ENCODE measurements at places on chromosomes 3 and 15. TPM values are rescaled to one million over a fixed set of nuclear protein-coding genes. Genes with fewer than 3 reads are reported as not detected.
A peak's percentile ranks its signal among the peaks of the same experiment; 100 is the strongest.

DNA sequence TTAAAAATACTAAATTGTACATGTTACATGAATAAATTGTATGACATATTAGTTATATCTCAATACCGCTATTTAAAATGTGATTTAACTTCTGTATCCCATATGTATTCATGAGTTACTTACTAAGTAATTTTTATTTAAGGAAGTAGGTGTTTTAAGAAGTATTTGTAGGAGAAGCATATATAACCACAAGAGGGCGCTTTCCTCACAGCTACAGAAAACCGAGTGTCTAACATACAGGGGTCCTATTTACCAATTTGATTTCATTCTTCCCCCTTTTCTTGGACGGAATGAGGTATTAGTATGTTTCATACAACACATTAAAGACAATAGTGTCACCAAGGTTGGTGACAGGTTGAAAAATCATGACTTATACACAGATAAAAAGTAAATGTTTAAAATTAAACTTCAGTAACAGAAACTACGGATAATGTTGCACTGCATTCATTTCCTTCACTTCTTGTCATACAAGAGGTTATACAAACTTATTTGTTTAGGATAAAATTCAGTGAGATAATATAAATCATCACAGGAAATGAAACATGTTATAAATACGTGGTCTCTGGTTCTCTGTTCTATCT, 253.6 kb downstream of the MAGI1 start:
- DNase-seq, result peak; percentile 50

GRCh38 chr3:37751016-37751415, 110.7 kb upstream of the CTDSPL start:
- no peak for DNase-seq

- DNase-seq, result no peak
These were observed 32.8 kb upstream of the LRTM1 start for GRCh38 chr3:54960701-54961100.

DNA sequence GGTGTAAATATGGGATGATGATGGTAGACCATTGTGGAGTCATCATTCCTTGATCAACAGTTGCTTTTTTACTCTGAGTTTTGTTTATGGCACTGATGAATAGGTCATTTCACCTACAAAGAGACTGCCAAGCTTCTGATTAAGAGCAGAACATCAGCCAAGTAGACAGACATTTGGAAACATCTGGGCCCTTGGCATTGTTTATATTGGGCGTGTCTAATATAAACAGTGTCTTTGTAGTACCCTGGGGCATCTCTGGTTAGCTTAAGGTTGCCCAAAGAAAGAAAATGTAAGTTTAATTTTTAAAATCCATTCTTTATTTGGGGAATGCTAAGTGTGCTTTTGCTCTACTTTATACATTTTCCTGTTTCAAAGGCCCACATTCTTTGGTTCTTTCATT, 377.0 kb downstream of the FEZF2 start:
- no peak for DNase-seq

The GPR87 gene
- total RNA-seq, result 2.6 TPM

- DNase-seq, result peak; percentile 98
These were observed 164.0 kb downstream of the MINAR1 start for GRCh38 chr15:79595995-79596622.

DNA sequence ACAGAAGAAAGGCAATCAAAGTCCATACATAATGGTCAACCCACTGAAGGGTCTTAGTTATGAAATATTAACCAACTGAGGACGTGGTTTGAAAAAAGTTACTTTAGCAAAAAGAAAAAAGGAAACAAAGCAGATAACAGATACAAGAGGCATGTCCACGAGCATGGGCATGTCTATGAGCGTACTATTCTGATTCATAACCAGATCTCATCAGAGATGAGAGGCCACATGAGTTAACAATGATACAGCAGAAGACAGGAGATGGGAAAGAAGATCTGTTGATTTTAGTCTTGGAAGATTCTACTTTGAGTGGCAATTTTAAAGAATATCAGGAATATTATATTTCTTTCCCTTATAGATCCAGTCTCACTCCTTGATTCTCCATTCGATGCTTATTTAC, 262.9 kb upstream of the SLITRK3 start:
- no peak for DNase-seq

GRCh38 chr3:156516284-156516683, 38.6 kb downstream of the SSR3 start:
- DNase-seq, result no peak

The C3orf20 gene
- not detected for total RNA-seq

DNA sequence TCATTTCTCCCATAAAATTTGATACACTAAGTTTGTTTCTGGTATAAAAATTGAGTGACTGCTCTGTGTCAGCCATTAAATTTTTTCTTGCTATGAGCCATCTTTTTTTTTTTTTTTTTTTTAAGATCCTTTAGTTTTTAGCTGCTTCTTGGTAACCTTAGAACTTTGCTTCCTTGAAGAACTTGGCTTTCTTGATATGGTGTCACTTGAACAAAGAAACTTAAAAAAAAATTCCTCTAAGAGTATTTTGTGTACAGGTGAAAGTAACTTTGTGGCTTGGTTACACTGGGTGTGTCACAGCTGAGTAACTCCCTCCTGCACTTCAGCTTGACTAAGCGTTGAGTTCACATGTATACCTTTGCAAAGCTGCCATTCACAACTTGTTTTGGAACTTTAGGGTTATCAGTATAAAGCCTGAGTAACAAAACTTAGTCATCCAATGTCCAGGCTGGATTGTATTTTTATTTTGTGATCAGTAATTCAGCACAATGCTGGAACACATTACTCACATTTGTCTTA, 6.5 kb downstream of the CHD2 start:
- DNase-seq, result peak; percentile 67

The MEGF11 gene
- 0.51 TPM for total RNA-seq

The SIDT1 gene
- 4.8 TPM for total RNA-seq

GRCh38 chr15:87031540-87032230, 952.0 kb downstream of the AGBL1 start:
- DNase-seq, result no peak

DNA sequence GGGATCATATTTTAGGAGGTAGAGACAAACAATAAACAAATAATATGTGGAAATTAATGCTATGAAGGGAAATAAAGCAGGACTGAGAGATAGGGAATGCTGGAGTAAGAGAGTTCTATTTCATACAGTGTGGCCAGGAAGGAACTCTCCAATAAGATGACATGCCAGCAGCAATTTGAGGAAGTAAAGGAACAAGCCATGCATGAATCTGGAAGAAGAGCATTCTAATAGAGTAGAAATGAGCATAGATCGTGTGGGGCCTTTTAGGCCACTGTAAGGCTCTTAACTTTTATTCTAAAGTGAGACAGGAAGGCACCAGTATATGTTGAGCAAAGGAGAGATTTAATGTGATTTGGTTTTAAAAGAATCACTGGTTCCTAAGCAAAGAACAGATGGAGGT, 126.3 kb downstream of the DMXL2 start:
- DNase-seq, result no peak

The FBXW12 gene
- not detected for total RNA-seq

The EPHB1 gene
- total RNA-seq, result not detected

DNA sequence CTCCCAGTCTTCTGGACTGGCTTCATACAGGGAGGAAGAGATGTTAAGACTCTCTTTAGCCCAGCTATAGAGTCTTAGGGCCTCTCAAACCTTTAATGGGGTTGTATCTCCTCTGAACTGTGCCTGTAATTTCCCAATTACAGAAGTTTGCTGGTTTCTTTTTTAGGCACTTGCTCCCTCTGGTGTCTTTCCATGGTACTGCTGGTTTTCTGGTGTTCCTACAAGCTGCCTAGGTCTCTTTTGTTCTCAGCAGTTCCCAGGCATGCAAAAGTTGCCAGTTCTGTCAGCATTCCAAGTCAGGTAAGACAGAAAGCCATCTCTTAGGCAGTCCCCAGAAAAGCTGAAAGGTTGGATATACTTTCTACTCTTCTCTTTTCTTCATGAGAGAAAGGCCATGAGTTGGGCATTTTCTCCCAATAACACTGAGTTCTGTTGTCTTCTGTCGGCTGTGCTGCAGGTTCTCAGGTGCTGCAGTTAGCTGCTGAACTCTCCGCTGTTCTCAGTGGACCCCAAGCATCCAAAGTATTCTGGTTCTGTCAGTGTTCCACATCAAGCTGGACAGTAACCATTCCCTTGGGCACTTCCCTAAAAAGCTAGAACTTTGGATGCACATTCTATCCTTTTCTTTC, 54.4 kb upstream of the EHHADH start:
- DNase-seq, result peak; percentile 85

The DNAH1 gene
- total RNA-seq, result 4.0 TPM

GRCh38 chr15:35738370-35738769, 192.4 kb upstream of the DPH6 start:
- no peak for DNase-seq

The HERC2 gene
- total RNA-seq, result 82.9 TPM

The WDR93 gene
- total RNA-seq, result 0.08 TPM

DNA sequence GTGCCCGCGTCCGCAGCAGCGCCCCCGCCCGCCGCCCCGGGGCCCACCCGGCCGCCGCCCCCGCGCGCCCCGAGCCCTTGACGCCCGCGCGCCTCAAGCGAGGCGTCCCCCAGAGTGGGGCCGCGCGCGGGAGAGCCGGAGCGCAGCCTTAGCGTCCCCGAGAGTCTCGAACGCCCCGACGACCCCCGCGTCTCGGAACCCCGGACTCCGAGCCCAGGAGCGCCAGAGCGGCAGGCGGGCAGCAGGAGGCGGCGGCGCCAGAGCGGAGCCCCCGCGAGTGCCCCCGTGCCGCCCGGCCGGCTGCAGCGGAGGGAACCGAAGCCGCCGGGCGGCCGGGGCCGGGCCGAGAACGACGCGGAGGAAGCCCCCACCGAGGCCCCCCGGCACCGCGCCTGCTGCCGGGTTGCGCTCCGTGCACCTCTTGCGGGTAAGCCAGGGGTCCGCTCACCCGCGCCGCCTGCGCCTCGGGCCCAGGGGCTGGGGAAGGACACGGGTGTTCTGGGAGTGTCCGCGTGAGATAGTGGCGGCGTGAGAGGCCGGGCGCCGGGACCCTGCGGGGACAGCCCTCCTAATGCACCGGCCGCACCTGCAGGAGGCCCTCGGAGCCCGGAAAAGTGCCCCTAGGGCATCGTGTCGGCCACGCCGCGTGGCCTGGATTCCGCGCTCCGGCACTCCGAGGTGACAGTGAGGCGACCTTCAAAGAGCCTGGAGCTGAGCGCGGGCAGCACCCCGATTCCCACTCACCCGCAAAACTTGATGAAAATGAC, 52.0 kb upstream of the ULK4 start:
- peak; percentile 21 for DNase-seq

GRCh38 chr3:111737047-111737705, 121.9 kb upstream of the PHLDB2 start:
- DNase-seq, result no peak

- peak; percentile 89 for DNase-seq
These were observed 76.4 kb downstream of the BBX start for GRCh38 chr3:107598926-107599771.

The LRTM1 gene
- not detected for total RNA-seq

The ZNF639 gene
- total RNA-seq, result 39.4 TPM

DNA sequence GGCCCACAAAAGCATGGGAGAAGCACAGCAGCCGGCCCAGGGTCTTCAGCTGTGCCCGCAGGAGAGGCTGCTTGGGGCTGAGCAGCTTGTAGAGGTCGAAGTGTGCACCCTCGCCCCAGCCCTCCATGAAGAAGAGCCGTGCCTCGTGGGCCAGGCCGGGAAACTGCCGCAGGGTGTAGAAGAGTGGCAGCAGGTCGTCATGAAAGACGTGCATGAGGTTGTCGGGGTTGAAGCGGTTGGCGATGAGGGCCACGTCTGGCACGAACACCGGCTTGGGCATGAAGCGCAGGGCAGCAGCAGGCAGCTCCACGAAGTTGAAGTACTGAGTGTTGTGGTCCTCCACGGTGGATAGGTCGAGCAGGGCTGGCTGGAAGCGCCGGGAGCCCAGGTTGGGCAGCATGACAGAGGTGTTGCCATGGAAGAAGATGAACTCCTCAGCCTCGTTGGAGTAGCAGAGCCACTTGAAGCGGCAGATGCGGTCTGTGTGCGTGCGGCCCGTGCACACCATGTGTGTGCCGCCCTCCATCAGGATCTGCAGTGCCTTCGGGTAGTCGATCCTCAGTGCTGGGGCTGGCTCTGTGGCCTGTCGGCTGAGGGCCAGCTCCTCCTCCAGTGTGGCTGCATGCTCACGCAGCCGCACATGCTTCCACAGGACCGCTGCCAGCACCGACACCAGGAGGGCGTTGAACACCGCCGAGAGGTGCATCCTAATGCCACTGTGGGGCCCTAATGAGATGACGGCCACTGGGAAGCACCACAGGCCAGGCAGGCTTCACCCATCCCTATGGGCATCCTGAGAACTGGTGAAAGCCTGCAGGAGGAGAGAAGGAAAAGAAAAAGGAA, 24.9 kb downstream of the POMGNT2 start:
- DNase-seq, result no peak

DNA sequence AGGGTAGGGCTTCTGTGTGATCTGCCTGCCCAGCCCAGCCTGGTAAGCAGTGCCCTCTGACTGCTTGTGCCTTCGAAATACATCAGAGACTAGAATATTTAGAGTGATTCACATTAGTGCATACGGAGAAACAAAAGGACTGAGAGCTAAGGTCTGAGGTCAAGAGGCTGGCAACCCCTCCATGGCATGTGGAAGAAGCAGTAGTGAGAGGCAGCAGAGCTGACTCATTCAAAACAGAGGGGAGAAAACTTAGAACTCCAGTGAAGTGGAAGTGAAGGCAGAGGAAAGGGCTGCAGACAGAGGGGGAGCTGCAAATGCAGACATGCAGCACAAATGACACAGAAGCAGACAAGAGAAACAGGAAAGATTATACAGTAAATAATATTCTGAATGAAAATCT, 61.6 kb downstream of the ULK4 start:
- no peak for DNase-seq
